Stimulated activated naive CD4-positive, alpha-beta T cell (primary cell): ENCODE measurements at places on chromosomes 6 and 20.

DNA sequence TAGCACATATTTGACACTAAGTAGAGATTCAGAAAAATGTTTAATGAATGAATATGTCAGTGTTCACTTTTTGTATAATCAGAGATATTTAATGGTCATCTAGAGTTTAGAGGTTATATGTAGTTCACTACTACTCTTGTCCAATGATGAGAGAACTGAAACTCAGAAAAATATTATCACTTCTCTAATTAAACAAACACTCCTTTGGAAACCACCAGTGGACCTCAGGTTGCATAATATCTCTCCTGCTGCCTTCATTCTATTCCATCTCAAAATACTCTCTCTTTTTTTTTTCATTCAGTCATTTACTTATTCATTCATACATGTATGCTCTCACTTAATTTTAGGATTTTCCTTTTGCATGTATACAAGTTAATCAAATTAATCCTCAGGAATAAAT, 423.1 kb upstream of the RNF217 start:
- DNase-seq = no peak

- no peak for DNase-seq
Observed at GRCh38 chr6:108805611-108806167, 42.5 kb upstream of the ARMC2 start.

DNA sequence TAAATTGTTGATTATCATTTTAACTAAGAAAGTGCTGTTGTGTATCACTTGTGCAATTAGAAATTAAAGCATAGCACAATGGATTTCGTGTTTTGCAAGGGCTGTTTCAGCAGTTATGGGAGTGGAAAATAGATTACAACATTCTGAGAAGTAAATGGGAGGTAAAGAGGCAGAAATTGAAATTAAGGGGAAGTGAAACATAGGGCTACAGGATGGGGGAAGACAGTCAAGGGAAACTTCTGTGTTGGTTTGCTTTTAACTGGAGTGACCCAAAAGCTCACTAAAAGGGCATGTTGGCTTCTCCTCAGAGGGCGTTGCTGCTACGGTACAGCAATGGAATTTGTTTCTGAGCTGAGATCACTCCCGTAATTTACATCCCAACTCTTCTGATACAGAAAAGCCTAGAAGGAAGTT, 147.5 kb downstream of the BCAS1 start:
- no peak for DNase-seq

- DNase-seq = no peak
Observed at GRCh38 chr20:39090906-39091305, 128.8 kb downstream of the DHX35 start.

GRCh38 chr6:72999995-73000394, 225.3 kb downstream of the KHDC1L start:
- no peak for DNase-seq

DNA sequence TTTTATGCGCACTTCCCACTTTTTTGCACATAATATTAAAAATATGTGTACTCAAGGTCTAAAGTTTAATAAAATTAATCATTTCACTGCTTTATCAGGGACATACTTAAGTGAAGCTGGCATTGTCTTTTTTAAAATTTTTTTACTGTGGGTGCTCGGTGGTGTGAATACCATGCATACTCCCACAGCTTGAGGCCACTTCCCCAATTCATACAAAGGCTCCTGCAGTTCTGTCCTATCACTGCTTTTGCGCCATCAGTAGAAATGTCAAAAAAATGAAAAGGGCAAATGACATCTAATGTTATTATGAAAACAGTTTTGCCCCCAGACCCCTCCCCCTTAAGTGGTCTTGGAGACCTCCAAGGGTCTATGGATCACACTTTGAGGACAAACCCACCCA, 464.1 kb upstream of the ARID1B start:
- no peak for DNase-seq

GRCh38 chr6:20907486-20908071, 373.3 kb downstream of the CDKAL1 start:
- DNase-seq = no peak

DNA sequence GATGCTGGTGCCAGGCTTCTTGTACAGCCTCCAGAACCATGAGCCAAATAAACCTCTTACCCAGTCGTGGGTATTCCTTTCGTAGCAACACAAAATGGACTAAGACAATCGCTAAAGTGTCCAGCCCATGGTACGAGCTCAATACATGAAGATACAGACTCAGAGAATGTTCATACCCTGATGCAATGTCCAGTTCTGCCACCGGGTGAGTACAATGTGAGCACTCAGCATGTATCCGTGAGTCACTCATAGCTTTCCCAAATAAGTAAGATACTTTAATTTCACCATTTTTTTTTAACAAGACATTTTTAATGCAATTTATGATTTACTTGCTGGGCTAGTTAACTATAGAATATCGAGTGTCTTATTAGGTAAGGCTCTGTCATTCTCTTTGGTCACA, 26.7 kb upstream of the PDE10A start:
- no peak for DNase-seq

DNA sequence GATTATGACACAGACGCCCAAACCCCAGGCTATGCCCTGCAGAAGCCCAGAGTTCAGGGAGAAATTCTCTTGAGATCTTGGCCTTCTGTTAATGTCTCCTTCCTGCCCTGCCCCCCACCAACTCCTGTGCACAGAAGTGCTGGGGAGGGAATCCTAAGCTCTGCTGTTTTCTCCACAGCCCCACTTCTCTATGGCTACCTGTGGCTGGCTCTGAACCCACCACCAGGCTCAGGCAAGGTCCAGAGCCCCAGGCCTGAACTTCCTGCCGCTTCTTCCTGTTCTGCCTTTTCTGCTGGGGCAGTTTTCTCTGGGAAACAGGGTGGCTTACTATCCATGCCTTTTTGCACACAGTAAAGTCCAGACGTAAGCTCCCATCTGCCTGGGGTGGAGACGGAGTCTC, 77.5 kb upstream of the NNAT start:
- no peak for DNase-seq

- DNase-seq = no peak
Observed at GRCh38 chr6:43963203-43963602, 164.0 kb downstream of the MRPL14 start.
